Stimulated activated CD4-positive, alpha-beta T cell treated with anti-CD3 and anti-CD28 coated beads, Interleukin-1b, Interleukin-23, amount 100 ng/mL, for 1 hour (primary cell): ENCODE measurements at places on chromosomes 4 and X.

- no peak for DNase-seq
Observed at GRCh38 chrX:94676285-94676684, 1002.3 kb downstream of the FAM133A start.

DNA sequence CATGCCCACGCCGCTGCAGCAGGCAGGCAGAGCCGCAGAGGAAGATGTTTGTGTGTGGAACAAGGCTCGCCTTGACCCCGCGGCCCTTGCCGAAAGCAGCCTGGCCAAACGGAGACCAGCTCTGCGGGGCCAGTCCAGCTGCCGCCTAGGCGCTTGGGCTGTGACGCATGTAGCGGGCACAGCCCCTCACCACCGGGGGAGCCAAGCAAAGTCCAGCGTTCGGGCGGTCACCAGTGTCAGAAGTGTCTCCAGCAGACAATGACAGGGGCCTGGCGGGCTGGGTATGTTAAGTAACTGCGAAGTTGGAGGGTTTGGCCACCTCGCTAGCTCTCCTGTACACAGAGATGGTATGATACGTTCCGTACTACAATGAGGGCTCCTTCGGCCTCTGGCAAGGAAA, 1.3 kb downstream of the AMER1 start:
- no peak for DNase-seq

DNA sequence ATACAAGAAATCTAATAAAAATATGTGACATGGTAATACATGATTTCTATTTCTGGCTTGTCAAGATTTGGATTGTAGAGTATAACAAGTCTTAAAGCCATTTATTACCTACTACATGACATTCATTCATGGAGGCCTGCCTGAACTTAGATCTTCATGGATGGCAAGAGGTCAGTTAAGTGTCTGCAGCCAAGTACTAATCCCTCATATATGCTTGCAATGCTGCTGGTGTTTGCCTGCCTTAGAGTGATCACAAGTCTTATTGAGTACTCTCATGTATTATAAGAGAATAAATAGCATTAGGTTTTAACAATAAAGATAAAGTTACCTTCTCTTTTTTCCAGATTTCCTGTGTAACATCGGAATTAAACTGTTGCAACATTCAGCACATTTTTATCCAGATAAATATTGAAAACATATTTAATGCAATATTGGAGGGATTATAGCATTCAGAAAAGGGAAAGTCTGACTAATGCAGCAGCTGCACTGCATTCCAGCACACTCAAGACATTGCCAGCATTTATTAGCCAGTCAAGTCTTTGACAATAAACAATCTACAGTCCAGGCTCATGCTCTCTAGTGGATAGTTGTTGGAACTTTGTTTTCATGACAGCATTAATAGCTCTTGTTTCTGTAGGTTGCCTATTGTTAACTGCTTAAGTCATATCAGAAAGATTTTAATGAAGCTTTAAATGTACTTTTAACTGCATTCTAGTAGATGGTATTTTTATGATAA, 737.1 kb downstream of the FAT4 start:
- no peak for DNase-seq

GRCh38 chr4:41644288-41644914, 104.1 kb downstream of the PHOX2B start:
- no peak for DNase-seq

DNA sequence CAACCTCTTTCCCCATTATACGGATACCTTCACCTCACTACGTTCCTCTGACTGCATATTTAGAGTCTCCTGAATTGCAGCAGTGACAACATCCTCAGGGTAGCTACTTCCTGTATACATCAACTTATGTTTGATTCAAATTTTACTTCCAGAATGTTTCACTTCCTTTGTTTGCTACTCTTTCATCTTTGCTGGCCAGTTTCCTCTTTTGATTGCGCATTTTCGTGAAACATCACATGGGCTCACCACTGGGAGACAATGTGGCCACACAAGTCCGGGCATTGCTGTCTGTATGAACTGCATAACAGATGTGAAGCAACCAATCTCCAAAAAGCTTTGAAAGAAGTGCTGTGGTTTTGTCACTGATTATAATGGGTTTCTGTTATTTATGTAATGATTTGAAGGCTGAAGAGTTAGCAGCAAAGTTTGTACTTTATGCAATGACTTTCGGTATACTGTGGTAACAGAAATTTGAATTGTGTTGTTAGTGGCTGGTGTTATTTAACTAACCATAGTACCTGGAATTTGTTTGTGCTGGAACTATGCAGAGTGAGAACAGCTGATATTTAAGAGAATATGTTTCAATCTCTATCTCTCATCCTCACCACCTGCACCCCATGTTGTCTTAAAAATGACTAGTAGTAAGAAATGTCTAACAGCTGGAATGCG, 7.4 kb downstream of the SNCA start:
- DNase-seq = no peak
